ENCODE measurements at places on chromosomes 2 and 18.
A peak's percentile ranks its signal among the peaks of the same experiment; 100 is the strongest.

DNA sequence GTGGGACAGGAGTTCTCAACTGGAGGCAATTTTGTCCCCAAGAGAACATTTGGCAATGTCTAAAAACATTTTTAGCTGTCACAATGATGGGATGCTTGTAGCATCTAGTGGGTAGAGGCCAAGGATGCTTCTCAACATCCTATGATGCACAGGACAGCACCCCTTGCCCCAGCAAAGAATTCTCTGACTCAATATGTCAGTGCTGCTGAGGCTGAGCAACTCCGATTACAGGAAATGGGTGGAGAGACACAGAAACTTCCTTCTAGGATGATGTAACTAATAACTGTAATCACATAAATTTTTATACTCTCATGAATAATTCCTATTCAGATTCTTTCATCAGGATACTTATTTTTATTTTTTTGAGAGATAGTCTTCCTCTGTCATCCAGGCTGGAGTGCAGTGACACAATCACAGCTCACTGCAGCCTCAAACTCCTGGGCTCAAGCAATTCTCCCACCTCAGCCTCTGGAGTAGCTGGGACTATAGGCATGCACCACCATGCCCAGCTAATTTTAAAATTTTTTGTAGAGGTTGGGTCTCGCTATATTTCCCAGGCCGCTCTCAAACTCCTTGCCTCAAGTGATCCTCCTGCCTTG, 120.3 kb upstream of the ACAA2 start:
- no peak for DNase-seq

GRCh38 chr2:28602751-28603639, 107.1 kb downstream of the PLB1 start:
- no peak for DNase-seq

- DNase-seq = no peak
Observed at GRCh38 chr2:34242763-34243123, 643.6 kb upstream of the FAM98A start.

DNA sequence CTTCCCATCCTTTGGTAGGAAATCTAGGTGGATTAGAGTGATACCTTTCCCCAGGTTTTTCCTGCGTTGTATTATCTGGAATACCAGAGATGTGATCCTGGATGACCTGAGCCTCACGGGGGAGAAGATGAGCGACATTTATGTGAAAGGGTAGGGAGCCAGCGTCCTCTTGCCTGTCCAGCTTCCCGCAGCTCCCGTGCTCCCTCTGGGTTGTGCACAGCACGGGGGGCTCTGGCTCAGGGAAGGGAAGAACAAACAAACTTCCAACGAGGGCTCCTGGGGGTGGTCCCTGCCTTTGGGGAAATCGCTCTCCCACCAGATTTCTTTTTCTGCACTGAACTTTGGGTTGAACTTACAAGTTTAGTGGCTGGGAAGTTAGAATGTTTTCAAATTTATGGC, 215.7 kb downstream of the DYSF start:
- DNase-seq = no peak

GRCh38 chr18:59695551-59695950, 1.7 kb downstream of the CCBE1 start:
- no peak for DNase-seq

DNA sequence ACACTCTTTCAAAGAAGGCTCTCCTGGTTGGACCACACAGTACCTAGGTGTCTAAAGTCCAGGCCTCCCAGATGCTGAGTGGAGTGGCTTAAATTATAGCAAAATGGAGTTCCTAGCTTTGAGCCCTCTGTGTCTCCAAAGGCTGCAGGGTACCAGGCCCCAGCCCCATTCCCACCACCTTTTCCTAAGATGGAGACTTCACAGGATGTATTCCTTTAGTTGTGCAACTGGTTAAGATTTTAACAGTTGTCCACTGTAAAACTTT, 4.9 kb downstream of the SMAD7 start:
- DNase-seq = no peak

- peak; percentile 46 for DNase-seq
Observed at GRCh38 chr2:135709992-135710391, 31.7 kb upstream of the UBXN4 start.

DNA sequence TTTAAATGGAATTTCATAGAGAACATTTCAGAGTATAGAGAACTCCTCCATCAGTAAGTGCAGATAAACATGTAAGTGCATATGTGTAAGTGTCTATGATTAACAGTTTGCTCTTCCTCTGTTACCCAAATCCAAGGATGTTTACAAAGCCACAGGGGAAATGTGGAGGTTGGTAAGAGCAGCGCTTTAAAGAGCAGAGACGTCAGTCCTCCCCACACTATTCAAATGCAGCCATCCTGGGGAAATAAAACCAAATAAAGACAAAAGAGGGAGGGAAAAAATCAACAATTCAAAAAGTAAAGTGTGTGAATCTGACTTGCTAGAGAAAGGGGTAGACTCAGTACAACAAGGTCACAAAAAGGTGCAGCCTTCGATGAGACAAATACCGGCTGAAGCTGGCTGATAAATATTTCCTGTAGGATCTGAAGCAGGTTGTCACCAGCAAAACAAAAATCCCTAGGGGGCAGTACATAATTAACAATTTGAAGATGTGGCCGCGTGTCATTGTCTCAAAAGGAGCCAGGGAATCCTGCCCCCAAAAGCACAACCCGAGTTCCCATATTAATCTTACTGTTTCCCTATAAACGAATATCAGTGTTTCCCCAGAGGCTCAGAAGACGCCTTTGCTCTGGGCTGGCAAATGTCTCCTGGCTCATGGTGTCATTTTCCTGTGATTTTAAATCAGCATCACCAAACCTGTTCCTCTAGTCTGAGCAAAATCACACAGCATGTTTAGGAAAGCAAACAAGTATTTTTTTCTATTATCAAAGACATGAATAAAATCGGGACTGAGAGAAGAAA, 216.5 kb downstream of the CDCA7 start:
- DNase-seq = no peak

DNA sequence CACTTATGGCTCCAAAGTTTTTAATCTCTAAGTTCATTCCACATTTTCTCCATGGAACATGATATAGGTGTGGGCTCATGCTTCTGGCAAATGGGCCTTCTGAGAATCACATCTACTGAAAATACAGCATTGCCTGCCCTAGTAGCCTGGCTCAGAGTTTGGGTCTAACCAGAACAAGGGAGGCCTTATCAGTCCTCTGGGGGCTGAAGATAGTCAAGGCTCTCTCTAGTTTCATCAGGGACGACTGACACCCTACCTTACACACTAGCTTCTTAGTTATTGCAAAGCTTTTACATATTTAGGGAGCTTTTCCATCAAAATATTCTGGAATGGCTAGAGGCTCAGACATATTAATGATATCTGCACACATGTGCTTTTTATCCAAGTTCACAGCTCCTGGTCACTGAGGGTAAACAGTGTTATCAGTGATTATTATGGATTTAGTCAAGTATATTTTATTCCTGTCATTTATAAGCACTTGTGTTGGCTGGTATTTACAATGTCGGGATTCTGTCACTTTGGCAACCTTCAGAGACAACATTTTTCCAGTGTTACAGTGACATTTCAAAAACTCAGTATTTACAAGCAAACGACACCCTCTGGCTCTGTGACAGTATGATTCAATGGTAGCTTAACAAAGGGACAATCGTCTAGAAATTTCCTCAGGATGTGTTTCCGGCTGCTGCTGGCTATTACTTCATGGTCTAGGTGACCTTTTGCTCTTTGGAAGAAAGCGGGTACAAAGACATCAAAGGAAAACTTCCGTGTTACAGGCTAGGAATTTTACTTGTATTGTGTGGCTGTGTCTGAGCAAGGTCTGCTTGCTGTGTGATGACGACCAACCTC, 200.6 kb downstream of the TCF4 start:
- DNase-seq = no peak

DNA sequence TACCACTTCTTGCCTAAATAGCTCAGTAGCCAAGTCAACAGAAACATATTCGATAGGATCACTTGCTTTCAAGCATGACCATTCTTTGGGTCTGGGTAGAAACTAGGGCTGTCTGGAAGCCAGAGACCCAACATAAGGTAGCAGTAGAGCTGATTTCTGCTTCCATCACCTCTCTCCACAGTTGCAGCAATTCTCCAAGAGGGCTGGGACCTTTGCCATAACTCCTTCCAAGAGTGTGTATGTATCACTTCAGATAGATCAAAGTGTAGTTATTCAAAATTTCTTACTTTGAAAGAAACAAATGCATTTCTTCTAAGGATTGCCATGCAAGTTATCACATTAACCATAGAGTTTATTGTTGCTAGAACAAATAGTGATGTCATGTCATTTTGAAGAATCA, 172.0 kb upstream of the GALNT5 start:
- no peak for DNase-seq

DNA sequence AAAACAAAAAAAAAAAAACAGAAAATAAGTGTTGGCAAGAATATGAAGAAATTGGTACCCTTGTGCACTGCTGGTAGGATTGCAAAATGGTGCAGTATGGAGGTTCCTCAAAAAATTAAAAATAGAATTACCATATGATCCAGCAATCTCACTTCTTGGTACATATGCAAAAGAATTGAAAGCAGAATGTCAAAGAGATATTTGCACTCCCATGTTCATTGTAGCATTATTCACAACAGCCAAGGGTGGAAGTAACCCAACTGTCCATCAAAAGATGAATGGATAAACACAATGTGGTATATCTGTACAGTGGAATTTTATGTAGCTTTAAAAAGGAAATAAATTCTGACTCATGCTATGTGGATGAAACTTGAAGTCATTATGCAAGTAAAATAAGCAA, 72.8 kb upstream of the POU3F3 start:
- no peak for DNase-seq

DNA sequence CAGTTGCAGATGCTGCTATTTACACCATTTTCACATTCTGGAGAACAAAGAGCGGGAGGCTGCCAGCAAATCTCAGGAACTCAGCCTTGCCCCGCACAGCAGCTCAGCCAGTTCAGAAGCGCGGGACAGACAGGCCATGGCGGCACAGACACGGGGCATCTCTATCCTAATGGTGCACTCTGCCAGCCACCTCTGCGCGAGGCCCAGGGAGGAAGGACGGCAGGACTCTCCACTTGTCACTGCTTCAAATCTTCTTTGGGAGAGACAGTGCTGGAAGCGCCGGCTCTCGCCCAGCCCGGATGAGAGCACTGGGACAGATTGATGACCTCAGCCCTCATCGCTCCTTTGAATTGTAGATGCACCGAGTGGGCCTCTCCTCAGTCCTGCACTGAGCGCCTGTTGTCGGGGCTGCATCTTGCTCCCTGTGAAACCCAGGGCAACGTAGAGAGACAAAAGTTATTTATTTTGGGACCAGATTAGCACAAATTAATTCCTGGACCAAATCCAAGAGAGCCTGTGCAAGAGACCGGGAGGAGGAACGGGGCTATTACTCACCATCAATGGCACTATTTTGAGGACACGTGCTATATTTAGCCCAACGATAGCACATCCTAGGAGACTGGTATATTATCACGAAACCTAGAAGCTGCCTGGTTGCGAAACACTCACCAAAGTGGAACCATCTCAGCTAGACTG, 211.4 kb upstream of the SMIM21 start:
- DNase-seq = no peak

GRCh38 chr18:35786365-35787042, 186.0 kb upstream of the RMP24 start:
- no peak for DNase-seq

- DNase-seq = no peak
Observed at GRCh38 chr2:1930376-1930775, 186.1 kb upstream of the PXDN start.

Data from activated CD4-positive, alpha-beta T cell treated with anti-CD3 and anti-CD28 coated beads for 24 hours (primary cell).